Esophagus mucosa (tissue), 1 donor: ENCODE measurements at places on chromosomes 3 and 15. TPM values are rescaled to one million over a fixed set of nuclear protein-coding genes. Genes with fewer than 3 reads are reported as not detected.

Gene P2RY12
- not detected for total RNA-seq

- ATAC-seq: no peak
Measured at GRCh38 chr15:59680346-59680745, 8.8 kb downstream of the BNIP2 start.

Gene ATP10A
- 0.44 TPM for total RNA-seq

- ATAC-seq: no peak
Measured at GRCh38 chr3:159781867-159782266, 206.8 kb upstream of the IL12A start.

Gene SMCO1
- total RNA-seq: not detected

Gene GCSAM
- total RNA-seq: 1.1 TPM

Gene LDHAL6B
- total RNA-seq: not detected

Gene HYAL3
- 4.8 TPM for total RNA-seq

Gene MUC4
- 43.5 TPM for total RNA-seq

- ATAC-seq: no peak
Measured at GRCh38 chr3:135165260-135165659, 370.2 kb downstream of the EPHB1 start.

Gene GOLGA8G
- not detected for total RNA-seq

DNA sequence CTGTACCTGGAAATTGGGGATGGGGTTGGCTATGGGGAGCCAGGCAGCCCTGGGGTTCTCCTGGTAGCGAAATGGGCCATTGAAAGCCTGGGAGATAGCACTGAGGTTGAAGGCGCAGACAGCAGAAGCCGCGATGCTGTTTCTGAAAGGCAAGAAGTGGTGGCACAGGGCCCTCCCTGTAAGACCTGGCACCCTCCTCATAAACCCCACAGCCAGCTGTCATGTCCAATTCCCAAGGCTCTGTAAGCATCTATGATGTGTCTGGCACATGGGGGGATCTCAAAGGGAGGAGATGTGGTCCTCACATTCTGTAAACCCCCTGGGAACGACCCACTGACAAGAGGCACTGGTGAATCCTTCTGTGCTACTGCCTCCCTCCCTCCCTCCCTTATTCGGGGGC is 104.0 kb downstream of the SEMA5B start:
- ATAC-seq: no peak

- ATAC-seq: peak; percentile 44
Measured at GRCh38 chr15:92011611-92012367, 158.3 kb downstream of the SLCO3A1 start.

Gene SLC24A5
- not detected for total RNA-seq

Gene GBE1
- total RNA-seq: 25.9 TPM

- peak; percentile 55 for ATAC-seq
Measured at GRCh38 chr15:33581032-33581431, 270.3 kb downstream of the RYR3 start.

Gene TMEM158
- 3.5 TPM for total RNA-seq

DNA sequence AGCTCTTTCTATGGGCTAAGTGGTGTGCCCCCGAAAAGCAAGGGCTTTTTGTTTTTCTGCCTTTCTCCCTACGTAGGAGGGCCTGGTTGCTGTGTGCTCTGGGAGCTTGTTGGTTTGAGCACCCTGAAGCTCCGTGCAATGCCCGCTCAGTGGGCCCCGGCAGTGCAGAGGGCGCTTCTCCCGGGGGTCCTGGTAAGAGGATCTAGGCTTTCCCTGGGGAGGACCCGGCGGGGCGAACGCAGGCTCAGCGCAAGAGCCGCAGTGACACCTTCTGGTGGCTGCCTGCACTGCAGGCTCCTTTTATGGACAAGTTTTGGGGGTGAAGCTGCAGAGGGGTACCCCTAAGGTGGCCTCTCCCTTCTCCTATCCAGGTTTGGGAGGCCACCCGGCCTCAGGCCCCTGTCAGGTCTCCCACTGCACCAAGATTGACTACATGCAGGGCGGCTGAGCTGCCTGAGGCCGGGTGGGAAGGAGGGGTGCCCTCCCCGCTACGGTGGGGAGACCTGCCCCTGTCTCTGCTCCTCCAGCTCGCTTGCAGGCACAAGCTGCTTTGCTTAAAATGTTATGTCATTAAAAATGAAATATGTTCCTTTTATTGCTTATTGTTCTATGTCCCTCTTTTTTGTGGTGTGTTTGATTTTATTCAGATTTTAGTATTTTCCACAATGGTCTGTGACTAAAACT is 387.9 kb downstream of the GABRG3 start:
- no peak for ATAC-seq

- ATAC-seq: no peak
Measured at GRCh38 chr15:98381446-98381845, 266.9 kb upstream of the IGF1R start.

Gene TMOD2
- 4.1 TPM for total RNA-seq

DNA sequence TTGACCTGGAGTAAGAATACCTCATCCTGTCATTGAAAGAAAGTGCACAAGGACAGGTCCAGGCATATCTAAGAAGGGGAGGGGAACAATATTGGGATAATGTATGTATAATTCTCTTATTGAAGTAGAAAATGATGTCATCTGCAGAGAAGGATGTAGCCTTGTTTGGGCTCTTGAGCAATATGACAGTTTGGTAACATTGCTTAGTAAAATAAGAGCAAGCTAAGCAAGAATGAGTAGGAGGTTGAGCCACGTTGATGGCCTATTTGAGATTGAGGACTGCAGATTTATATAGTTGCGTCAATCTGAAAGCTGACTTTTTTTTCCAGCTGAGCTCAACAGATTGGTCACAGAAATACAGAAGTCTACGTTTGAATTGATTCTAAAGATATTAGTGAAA is 145.2 kb downstream of the FILIP1L start:
- ATAC-seq: peak; percentile 84

- ATAC-seq: no peak
Measured at GRCh38 chr15:80068578-80068977, 9.1 kb downstream of the ZFAND6 start.

- no peak for ATAC-seq
Measured at GRCh38 chr3:117893638-117894037, 1141.0 kb downstream of the IGSF11 start.

GRCh38 chr3:53668872-53669271 is 174.5 kb downstream of the CACNA1D start:
- ATAC-seq: no peak

DNA sequence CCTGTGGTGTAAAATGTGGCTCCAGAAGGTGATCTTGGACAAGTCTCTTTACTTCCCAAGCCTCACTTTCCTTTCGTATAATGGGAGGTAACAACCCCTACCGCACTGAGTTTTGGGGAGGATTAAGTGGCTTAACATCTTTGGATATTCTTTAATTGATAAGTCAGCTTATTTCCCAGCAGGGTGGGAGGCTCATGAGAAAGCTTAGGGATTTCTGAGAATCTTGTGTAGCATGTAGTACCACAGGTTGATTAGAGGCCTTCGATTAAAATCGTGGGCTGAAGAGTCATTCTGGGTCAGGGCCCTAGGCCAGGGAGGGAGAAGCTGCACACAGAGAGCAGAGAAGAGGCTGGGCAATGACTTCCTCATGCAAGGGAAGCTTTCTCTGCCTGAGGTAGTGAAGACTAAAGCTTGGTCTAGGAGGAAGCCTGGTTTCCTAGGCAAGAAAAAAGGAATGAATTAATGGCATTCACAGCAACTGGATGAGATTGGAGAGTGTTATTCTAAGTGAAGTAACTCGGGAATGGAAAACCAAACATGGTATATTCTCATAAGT is 1.5 kb upstream of the NMNAT3 start:
- ATAC-seq: no peak

Gene TERC
- total RNA-seq: 10.6 TPM
